ENCODE measurements at places on chromosomes 11 and 22.

- DNase-seq: peak; percentile 50
Observed at GRCh38 chr11:35158701-35159510, 19.9 kb downstream of the CD44 start.

GRCh38 chr11:82719361-82720105 lies 14.1 kb downstream of the FAM181B start:
- no peak for DNase-seq

DNA sequence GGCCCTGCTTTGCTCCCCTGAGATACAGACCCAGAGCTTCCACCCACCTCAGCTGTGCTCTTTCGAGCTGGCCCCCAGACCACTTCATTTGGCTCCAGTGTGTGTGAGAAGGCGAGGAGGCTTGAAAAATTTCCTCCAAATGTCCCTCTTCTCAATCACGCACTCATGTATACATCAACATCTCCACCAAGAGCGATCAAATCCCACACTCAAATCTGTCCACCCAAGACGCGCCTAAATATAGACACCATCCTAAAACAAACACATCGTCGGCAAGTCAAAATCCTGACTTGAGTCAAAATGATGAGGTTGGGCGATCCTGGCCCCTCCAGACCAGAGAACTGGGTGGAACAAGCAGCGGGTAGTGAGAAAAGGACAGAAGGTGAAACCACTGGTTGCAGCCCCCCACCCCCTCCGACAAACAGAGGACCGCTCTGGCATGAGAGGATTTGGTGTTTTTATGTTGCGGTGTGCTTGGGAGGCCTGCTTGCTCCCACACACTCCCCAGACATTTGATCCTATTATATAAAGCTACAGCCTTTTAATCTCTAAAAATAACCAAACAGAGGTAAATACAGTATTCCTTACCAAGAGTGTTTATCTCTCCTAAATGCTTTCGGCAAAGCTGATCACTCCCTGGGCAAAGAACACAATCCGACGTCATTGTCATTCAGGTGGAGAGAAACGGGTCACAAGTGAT lies 10.2 kb downstream of the MN1 start:
- no peak for DNase-seq

- peak; percentile 56 for DNase-seq
Observed at GRCh38 chr11:109196016-109196415, 226.0 kb upstream of the C11orf87 start.

DNA sequence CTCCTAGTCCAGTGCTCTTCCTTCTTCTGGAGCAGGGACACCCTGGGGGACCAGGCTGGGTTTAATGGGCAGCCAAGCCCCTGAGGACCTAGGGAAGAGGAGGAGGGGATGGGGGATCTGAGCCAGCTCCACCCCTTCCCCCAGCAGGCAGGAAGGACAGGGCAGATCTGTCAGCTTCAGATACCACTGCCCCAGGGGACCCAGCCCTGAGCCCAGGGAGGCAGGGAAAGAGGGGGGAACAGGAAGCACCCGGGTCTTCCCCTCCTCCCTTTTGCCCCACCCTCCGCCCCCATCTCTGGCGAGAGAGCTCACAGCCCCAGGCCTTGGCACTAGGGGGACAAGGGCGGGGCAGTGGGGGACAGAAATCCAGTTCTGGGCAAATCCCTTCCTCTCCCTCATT lies 11.7 kb upstream of the SOX10 start:
- DNase-seq: no peak
